NCI-H460 (cell line): ENCODE measurements at places on chromosomes 7 and 10. TPM values are rescaled to one million over a fixed set of nuclear protein-coding genes. Genes with fewer than 3 reads are reported as not detected.

DNA sequence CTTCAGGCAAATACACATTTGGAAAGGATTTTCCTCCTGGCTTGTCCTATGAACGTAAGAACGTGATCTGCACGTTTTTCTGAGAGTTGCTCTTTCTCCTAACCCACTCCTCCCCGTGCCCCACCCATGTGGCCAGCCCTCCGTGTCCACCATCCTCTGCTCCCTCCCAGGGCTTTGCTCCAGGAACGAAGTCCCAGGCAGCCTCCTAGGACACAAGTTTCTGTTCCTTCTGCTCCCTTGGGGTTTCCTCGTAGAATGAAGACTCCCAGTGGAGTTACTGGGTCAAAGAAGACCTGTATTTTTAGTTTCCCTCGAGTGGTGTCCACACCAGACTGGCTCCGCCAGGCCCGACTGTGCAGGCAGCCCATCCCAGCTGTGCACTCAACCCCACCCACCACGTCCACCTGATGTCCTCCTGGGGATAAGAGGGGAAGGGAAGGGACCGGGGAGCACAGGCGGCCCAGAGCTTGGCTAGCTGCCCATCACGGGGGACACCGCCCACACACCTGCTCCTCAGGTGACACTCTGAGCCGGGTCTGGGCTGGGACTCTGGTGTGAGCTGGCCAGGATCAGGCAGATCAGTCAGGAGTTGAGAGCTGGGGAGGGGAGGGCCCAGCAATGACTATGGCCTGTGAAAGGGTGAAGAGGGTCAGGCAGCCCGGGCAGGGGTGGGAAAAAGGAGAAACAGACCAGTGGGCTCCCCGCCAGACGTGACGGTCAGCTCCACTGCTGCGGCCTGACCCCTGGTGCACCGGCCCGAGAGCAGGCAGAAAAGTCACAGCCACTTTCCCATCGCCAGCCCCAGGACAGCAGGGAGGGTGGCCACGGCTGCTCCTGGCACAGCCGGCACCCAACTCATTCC lies 54.3 kb upstream of the PPP2R2D start:
- no peak for DNase-seq

- DNase-seq: peak; percentile 98
These were observed at the start of gene PPP1R3C for GRCh38 chr10:91632671-91633550. TSS of gene PPP1R3C (minus strand) at chr10:91633071. CDS start at chr10:91632969, 102 bp downstream.

DNA sequence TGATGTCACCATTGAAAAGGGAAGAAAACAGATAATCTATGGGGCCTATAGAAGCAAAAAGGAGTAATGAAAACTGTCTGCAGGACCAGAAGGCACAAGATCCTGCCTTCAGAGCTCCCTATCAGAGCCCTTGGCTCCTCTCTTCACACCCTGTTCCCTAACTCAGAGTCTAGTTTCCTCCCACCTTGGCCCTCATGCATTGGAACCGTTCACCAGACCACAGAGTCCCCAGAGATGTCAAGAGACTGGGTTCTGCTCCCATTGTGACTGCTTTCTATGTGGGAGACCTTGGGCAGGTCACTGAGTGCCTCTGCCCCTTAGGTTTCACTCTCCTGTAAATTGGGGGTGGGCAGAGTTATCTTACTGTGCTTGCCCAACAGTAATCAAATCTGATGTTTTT lies 80.1 kb upstream of the RPA3 start:
- DNase-seq: peak; percentile 15

DNA sequence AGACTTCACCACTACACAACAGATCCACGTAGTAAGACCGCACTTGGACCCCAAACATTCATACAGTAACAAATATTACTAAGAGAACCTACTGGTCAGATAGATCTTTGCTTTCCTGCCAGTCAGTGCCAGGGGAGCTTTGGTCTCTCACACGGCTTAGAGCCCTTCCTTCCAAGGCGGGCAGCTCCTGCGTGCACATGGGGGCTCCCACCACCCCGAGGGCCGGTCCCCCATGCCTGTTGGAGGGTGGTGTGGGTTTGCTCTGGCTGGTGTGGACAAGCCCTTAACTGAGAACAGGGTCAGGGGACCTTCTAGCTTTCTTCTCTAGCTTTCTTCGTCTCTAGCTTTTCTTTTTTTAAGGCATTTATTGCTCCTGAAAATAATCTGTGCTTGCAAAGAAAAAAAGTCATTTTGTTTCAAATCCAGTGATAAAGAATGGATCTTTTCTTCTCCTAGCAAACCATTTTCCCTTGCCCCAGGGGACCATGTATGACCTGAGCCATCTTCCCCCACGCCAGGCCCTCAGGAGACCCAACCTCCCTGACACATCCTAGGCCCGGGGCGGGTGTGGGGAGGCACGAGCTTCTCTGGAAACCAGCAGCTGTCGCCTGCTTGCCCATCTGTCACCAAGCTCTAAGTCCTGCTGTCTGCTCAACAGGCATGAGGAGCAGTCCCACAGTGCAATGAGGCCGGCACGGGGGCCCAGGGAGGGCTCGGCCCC lies 591.1 kb downstream of the PTPRN2 start:
- DNase-seq: no peak

GRCh38 chr7:140326116-140326928 lies 72.0 kb downstream of the SLC37A3 start:
- DNase-seq: peak; percentile 58

- no peak for DNase-seq
These were observed 349.7 kb downstream of the AUTS2 start for GRCh38 chr7:69947998-69948397.

GRCh38 chr7:27198871-27199801 lies 755 bp downstream of the HOXA13 start:
- DNase-seq: no peak

DNA sequence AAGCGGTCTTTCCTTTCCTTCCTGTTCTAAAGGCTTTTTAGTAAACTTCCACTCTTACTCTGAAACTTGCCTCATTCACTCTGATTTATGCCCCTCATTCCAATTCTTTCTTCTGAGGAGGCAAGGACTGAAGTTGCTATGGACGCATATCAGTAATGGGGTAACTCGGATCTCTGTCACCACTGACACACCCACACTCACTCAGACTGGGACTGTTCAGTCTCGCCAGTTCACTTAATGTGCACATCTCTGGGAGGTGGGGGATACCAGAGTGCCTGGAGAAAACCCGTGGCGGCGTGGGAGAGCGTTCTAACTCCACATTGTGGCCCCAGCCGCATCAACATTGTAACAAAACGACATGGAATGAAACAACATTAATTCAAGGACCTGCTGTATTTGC lies 1139.3 kb upstream of the CELF2 start:
- no peak for DNase-seq

BHLHA15 gene
- total RNA-seq: 2.4 and 4.4 TPM in 2 replicates

CRTAC1 gene
- total RNA-seq: not detected in 2 replicates

SMKR1 gene
- total RNA-seq: 4.4 and 4.6 TPM in 2 replicates

INHBA gene
- total RNA-seq: 2.7 and 3.1 TPM in 2 replicates

SKIDA1 gene
- total RNA-seq: 1.3 TPM in 2 replicates

CYP3A5 gene
- 0.17 and 0.74 TPM in 2 replicates for total RNA-seq
